Stimulated activated CD8-positive, alpha-beta memory T cell treated with anti-CD3 and anti-CD28 coated beads, Interleukin-12 subunit alpha, Interleukin-12 subunit beta, amount 100 ng/mL, for 4 hours (primary cell): ENCODE measurements at places on chromosomes 16 and 17.

DNA sequence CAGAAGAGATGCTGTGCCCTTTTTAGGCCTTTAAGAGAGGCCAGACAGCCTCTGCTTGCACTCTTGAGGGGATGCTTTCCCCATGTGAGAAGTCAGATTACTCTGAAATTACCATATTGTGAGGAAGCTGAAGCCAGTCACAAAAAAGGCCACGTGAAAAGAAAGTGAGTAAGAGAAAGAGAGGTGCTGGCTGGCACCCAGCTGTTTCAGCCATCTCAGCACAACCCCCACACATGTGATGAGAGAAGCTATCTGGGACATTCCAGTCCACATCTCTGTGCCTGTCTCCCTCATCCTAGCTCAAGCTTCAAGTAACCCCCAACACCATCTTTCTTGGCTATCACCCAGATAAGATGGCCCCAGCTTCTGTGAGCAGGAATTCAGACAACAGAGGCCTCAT lies 131.4 kb downstream of the HS3ST2 start:
- no peak for DNase-seq

DNA sequence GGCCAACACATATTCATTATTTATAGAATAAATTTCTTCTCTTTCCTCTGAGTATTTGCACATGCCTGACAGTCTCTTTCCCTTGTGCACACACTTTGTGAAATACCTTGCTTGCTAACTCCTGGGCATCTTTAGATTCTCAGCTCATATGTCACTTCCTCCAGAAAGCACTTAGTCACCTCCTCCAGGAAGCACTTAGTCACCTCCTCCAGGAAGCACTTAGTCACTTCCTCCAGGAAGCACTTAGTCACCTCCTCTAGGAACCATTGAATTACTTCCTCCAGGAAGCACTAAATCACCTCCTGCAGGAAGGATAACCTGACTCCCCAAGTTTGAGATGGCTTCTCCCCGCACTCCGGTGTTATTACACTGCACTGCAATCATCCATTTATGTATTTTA lies 462.5 kb upstream of the EEF2KMT start:
- no peak for DNase-seq

DNA sequence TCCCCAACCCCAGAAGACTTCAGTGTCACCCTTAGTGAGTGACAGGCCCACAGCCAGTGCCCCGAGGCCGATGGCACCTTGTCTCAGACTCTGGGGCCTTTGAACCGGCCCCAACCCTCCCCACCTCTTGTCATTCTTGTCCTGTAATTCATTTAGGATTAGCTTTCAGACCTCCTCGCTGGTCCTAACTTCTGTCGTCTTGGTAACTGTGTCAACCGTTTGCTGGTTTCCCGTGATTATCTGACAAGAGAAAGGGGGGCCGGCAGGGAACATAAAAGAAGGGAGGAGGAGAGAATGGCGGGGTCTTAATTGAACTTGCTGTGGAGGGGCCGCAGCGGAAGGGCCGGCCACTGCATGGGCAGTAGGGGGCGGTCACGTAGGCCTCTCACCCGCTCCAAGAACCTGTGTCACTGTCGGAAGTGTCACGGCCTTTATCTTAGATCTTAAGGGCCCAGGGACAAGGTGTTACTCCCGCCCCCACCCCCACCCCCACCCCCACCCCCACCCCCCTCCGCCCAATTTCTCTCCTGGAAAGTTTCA lies 46.5 kb upstream of the GSE1 start:
- no peak for DNase-seq

DNA sequence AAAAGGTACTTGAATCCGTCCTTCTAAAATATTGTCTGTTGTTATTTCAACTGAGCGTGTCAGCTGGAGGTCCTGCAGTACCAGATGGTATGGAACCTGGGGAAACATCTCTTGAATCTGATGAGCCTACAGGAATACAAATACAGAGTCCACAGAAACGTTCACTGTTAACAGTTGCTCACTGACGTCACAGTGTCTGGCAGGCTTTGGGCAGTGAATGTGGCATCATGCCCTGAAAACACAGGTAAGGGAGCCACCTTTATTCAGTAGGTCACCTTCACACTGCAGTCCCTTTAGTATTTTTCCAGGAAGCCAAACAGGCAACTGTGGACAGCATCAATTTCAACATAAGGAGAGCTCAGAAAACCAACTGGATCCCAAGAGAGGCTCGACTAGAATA lies 56.1 kb downstream of the AMFR start:
- DNase-seq = no peak

DNA sequence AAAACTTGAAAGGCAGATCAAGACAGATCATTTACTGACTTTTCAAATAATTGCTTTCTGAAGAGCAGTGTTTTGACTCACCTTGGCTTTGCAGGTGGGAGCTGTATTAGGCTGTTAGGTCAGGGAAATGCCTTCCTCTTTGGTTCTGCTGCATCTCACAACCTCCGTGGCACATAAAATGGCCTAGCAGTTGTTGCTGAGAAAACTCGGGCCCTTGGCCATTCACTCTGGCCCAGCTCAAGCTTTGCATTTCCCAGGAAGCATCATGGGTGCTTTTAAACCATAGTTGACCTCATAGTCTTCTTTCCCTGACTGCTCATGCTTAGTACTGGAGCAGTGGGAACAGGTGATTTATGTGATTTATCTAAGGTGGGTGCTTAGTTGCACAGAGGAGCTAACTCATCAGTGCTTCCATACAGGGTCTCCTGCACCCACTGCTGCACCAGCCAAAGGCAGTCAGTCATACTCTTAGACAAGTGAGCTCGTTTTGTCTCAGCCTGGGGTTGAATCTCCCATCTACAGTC lies 83.6 kb downstream of the KSR1 start:
- DNase-seq = no peak

- no peak for DNase-seq
Measured at GRCh38 chr17:260031-260791, 78.8 kb upstream of the DOC2B start.

DNA sequence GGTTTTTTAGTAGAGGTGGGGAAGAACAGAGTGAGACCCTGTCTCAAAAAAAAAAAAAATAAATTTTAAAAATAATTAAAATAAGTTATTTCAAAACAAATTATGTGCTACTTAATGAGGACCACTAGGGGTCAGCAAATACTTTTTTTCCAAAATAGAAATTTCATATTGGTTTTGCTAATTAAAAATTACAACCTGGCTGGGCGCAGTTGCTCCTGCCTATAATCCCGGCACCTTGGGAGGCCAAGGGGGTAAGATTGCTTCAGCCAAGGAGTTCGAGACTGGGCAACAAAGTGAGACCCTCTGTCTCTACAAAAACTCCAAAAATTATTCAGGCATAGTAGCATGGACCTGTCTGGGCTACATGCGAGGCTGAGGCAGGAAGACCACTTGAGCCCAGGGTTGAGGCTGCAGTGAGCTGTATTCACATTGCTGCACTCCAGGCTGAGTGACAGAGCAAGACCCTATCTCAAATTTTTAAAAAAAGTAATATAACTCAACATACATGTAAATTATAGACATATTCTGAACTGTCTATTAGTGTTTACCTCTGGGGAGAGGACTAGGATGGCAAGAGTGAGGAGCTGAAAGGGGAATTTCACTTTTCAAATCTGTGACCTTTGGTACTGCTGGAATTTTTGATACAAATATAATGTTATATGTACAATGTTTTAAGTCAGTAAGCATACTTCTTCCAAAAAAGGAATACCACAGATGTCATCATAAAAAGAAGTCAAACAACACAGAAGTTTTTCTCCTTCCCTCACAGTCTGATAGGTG lies 8.1 kb downstream of the MEIOB start:
- no peak for DNase-seq

DNA sequence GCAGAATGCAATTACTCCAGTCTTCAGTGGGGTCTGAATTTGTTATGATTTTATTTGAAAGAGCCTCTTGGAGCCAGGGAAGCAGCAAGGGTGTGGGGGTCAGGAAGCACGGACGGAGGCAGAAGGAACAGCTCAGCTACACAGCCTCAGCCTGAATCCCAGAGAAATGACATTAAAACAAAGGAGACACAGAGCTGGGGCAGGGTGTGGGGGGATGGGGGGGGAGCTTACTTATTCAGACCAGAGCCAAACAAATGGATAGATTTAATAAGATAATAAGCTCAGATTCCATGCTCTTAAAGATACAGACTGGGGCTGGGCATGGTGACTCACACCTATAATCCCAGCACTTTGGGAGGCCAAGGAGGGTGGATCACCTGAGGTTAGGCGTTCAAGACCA lies 195.3 kb downstream of the ZNF423 start:
- no peak for DNase-seq

DNA sequence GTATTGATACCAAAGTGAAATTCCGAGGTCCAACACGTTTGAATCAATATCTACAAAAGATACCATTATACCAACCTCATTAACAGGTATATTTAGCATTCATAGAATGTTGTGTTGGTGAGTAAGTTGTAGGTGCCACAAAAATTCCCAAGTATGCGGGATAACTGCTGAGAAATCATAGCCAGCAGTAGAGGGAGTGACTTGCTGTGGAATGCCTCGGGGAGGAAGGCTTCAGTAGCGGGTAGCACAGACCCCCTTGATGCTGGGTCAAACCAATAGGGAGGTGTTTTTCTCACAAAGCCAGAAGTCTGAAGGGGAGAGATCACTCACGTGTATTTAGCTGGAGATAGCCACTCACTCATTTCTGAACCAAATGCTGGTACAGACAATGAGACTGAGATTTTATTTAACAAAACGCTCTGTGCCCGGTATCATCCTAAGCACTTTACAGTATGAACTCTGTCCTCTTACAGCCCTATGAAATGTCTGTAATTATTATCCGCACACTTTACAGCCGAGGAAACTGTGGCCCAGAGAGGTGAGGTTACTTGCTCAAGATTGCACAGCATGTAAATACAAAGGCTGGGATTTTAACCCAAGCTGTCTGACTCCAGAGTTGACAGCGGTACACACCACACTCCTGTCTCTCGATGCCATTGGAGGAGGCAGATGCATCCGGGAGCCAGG lies 23.1 kb downstream of the HSBP1 start:
- no peak for DNase-seq

DNA sequence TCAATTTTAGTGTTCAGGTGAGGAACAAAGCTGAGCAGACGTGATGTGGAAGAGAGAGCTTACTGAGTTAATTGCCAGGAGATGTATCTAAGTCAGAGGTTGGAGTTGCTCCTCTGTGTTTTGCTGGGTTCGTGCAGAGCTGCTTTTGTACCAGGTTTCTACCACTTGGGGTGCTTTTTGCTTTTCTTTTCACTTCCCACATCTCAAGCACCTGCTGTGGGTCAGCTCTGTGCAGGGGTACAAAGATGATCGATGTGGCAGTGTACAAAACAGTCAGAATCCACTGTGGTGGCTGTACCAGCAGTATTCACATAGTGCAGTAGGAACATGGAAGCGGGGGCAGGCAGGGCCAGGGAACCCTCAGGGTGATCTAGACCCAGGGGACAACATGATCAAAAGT lies 14.8 kb downstream of the UNK start:
- DNase-seq = no peak

DNA sequence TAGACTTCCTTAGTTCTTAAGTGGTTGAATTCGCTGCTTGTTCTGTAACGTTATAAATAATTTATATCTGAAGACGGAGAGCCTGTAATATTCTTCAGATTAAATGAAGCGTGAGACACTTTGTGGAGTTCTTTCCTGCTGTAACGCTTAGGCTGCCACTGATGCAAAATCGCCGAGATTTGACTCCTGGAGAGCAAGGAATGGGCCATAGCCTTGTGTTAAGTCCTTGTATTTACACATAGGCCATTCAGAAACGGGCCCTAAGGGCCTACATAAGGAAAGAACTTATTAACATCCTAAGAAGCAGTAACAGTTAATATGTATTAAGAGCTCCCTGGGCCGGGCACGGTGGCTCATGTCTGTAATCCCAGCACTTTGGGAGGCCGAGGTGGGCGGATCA lies 936 bp downstream of the EMC6 start:
- no peak for DNase-seq

- no peak for DNase-seq
Measured at GRCh38 chr16:1495211-1495888, 2.2 kb downstream of the TELO2 start.
